Renal pelvis (tissue), 12 donors: ENCODE measurements at places on chromosomes 2 and 18. TPM values are rescaled to one million over a fixed set of nuclear protein-coding genes. Genes with fewer than 3 reads are reported as not detected.

DNA sequence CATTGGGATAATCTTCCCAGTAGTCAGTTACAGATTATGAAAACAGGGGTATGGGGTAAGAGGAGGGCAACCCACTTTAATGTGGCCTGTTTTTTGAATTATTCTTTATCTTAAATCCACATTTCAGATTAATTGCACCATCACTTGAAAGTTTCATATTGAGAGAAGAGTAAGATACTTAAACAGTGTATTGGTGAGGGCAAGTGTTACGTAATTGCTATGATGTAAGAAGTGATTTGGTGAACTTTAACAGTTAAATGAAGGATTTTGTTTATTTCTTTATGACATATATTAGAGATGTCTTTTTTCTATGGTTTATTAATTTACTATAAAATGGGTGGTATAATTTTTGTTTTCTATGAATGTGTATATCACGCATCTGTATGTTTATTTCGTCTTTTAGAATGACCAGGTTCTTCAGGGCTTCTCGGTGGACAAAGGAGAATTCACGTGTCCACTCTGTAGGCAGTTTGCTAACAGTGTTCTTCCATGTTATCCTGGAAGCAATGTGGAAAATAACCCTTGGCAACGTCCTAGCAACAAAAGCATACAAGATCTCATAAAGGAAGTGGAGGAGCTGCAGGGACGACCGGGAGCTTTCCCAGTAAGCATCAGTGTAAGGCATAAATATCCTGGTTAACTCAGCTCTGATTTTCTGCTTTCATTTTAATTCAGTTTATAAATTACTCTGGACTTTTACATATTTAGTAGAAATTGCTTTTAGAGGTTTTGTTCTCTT lies 171.2 kb upstream of the MYO3B start:
- DNase-seq = no peak

GRCh38 chr18:28725876-28726275 lies 548.9 kb upstream of the CDH2 start:
- no peak for DNase-seq

DNA sequence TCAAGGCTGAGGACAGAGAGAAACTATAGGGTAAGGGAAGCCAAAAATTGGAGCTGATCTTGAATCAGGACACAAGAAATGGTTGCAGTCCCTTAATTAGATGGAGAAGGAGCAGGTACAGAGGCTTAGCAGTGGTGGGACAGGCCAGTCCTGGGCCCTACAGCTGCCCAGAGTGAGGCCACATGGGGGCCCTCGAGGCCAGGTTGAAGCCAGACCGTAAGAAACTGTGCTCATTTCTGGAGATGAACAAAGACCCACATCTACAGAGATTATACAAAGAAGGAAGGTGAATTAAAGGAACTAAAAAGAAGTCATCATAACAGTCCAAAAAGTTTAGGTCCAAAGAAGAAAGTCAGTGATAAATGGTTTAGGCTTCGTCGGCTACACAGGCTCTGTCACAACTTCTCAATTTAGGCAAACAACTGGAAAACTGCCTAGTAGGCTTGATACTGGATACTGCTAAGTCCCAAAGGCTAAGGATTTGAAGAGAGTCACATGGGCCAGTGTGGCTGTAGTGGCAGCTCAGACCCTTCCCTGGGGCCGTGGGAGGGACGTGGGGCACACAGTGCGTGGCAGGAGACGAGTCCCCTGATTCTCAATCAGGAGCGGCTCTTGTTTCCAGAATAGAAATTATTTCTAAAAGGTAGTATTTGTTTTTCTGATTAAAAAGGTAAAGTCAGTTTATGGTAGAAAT lies 50.4 kb upstream of the CNGA3 start:
- DNase-seq = no peak

The RALBP1 gene
- polyA plus RNA-seq = 76.6 TPM

DNA sequence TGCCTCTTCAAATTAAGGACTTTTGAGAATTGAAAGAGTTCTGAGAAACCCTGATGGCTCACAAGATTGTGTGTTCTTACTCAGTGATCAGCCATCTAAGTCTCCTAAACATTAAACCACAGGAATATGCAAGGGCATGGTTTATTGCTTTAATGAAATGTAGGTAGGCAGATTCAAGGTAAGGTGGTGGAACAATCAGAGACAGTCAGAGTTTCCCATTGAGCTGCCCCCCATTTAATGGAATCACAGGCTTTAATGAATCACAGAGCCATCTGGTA lies 107.8 kb upstream of the LRATD1 start:
- DNase-seq = no peak

- no peak for DNase-seq
These were observed 96.8 kb downstream of the STPG4 start for GRCh38 chr2:47058003-47058931.

DNA sequence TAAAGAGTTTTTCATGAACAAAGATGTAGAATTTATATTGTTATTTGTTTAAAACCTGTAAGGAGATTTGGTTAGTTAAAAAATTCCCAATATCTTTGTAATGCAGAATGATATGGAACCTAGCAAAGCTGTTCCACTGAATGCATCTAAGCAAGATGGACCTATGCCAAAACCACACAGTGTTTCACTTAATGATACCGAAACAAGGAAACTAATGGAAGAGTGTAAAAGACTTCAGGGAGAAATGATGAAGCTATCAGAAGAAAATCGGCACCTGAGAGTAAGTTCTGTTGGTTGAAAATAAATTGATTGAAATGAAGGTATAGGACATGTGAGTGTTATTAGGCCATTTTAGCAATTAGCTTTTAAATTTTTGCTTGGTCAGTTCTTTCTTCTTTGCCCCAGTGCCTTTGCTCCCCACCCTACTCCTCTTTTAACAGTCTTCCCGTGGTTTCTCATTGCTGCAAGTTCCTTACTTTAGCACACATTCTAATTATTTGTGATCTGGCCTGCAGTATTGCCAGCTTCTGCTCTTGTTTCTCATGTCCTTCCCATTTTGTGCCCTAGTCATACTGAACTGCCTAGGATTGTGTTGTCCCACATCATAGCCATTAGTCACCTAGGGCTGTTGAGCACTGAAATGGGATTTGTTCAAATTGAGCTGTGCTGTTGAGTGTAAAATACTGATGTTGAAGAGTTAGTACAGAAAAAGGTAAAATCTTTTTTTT lies 36.6 kb downstream of the VAPA start:
- no peak for DNase-seq

DNA sequence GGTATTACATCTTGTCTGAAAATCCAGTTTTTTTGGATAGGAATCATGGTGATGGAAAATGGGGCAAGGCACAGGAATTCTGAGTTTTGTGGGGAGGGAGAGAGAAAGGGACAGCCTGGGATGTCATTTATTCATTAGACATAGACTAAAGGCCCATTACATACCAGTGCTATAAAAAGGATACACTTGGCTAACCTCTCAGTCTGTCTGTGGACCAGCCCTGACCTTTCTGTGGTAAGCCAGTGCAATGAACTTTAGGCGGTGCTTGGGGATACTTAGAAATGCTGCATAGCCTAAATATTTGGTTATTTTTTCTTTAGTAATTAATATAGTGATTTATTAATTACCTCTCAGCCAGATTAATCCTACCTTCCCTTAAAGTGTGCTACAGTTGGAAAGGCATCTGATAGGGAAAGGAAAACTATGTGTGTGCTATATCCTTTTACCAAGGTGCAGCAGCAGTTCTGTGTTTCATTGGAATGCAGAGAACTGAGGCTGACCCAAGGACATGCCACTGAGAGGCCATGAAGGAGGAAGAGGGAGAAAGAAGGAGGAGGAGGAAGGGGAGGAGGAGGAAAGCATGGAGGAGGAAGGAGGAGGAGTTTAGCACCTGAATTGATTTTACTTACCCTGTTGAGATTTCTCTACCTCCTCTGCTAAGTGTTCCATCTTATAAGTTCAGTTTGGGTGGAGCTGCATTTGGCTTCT lies 37.5 kb downstream of the KCNS3 start:
- DNase-seq = no peak

The BIN1 gene
- 128 TPM for polyA plus RNA-seq

DNA sequence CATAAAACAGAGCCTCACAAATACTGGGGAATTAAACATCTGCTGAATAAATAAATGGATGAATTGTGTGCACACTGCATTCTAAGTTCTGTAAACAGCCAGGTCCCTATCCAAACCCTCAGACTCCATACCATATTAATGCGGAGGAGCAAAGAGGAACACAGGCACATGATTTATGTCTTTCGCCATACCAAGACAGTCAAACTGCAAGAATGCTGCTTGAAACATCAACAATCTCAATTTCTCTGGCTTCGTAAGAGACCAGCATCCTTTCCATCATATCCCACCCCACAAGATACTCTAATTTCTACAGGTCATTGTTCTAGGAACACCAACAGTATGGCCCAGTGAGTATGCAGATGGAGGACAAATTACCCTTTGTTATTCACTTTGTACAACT lies 15.0 kb downstream of the KANSL3 start:
- no peak for DNase-seq

The ALPI gene
- 0.24 TPM for polyA plus RNA-seq

DNA sequence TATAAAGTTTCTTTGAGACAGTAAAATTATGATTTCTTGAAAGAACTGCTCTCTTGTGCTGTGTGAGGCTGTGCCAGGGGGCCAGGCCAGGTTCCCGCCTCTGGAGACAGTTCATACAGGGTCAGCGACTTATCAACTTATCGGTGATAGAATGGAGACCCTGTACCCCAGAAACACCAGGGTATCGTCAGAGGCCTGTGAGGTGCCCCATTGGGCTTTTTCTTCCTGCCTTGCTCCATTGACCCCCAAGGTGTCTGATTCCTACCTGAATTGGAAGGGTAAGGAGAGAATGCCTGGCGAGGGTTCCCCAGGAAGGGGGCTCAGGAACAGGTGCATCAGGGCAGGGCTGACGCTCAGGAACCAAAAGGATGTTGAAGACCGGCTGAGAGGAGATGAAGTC lies 4.3 kb downstream of the DLX1 start:
- DNase-seq = no peak

- DNase-seq = no peak
These were observed 16.3 kb downstream of the FBLN7 start for GRCh38 chr2:112154246-112155117.

The CYP27A1 gene
- 63.2 TPM for polyA plus RNA-seq

- DNase-seq = no peak
These were observed 106.5 kb upstream of the ATP8B1 start for GRCh38 chr18:57909620-57910019.

- no peak for DNase-seq
These were observed 13.0 kb downstream of the EN1 start for GRCh38 chr2:118834440-118834810.
